ENCODE measurements at places on chromosomes 5 and 9.

DNA sequence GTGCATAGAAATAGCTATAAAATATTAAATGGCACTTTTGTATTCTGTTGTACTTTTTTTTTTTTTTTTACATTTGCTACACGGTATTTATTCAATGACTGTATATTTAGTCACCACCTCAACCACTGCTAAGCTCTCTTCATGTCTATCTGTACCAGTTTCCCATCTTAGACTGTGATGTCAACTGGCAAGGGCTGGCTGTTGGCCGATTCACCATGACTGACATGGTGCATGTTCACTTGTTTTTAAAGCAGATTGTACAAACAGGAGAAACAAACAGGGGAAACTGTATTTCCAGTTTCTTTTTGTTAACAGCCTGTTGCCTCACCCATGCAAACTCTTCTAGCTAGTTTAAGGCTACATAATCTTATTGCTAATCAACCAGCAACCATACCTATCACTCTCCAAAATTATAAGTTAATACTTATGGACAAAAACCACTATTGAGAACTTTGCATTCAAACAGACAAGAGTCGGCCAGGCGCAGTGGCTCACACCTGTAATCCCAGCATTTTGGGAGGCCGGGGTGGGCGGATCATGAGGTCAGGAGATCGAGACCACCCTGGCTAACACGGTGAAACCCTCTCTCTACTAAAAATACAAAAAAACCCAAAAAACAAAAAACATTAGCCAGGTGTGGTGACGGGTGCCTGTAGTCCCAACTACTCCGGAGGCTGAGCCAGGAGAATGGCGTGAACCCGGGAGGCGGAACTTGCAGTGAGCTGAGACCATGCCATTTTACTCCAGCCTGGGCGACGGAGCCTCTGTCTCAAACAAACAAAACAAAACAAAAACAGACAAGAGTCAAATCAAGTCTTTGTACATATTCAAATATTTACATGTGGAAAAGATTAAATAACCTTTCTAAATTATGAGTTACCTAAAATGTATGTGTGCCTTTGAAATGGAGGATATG, 13.2 kb downstream of the ZFAND5 start:
- DNase-seq: no peak

DNA sequence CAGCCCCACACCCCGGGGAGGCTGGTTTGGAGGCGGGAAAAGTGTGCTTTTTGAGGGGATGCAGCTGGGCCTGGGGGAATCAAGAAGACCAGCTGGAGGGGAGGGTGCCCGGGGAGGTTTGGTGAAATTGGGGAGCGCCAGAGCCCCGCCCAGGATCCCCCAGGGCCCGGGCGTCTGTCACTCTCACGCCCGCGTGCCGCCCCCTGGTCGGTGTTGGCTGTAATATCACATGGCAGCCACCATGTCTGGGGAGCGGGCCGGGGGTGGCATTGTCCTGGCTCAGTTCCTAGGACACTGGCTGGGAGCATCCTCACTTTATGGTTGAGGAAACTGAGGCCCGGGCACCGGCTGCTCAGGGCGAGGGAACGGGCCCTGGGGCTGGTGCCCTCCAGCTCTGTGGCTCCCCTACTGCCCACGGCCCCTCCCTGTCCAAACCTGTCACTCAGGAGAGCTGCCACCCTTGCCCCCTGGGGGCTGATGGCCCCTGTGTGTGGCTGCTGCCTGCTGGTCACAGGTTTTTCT, 27.5 kb downstream of the ASS1 start:
- no peak for DNase-seq

- DNase-seq: no peak
Measured at GRCh38 chr5:26761045-26761444, 277.3 kb downstream of the CDH9 start.

DNA sequence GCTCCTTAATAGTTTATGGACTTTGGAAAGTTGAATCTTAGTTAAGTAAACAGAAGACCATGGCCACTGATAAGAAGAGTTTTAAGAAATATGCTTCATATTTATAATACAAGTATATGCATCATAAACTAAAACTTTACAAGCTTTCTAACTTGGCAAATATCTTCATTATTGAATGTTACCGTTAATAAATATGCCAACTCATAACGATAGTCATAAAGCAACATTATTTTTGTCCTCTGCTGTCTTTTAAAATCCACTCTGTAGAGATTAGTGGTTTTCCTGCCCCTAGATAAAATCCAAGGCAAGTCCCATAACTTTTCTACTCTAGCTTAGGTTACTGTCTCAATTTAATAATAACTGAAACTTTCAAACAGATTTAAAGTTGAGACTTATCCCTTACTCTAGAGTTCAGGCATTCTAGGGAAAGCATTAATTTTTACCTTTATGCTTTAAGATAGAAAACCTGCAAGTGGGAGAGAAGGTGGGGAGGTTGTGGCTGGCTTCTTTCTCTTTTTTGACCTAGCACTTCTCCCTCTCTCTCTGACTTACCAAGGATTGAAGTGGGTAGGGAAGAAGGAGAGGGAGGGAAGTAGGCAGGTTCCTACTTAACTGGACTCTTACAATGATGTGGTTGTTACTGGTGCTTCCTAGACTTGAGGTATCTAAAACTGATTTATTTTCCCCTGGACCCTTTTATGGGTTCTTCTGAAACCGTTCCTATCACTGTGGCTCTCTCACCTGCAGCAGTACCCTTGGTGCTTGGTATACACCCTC, 29.6 kb downstream of the RNF145 start:
- no peak for DNase-seq

- DNase-seq: no peak
Measured at GRCh38 chr5:34584165-34584564, 72.0 kb upstream of the RAI14 start.

DNA sequence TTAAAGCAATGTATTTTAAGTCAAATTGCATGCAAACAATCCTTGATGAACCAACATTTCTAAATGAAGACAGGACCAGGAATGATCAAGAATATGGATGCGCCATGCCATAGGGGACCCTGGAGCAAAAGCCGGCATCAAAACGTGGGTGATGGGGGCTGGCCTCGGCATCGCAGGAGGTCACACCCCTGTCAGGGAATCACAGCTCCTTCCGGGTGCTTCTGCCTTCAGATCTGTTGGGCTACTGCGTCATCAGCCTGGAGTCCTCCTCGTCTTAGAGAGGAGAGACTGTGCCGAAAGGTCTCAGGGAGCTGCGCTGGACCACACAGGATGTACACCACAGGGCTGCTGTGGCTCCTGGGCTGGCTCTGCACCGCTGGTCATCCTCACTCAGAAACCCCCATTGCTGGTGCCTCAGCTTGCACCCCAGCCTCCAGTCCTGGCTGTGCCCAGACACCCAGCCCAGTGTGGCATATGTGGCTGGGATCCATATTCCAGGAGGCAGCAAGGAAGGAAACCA, 152.9 kb upstream of the PPP1R26 start:
- no peak for DNase-seq

GRCh38 chr9:125863923-125864322, 116.8 kb downstream of the PBX3 start:
- no peak for DNase-seq

GRCh38 chr9:9904041-9904440, 708.8 kb downstream of the PTPRD start:
- no peak for DNase-seq

DNA sequence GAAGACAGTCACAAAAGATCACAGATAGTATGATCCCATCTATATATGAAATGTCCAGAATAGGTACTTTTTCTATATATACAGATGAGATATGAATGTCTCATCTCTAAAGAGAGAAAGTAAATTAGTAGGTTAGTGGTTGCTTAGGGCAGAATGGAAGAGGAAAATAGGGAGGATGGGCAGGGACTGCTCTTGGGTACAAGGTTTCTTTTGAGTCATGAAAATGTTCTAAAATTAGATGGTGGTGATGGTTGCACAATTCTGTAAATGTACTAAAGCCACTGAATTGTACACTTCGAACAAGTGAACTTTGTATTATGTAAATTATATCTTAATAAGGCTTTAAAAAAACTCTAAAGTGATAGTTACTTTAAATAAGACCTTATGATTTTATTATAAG, 59.6 kb upstream of the GRAMD2B start:
- no peak for DNase-seq

DNA sequence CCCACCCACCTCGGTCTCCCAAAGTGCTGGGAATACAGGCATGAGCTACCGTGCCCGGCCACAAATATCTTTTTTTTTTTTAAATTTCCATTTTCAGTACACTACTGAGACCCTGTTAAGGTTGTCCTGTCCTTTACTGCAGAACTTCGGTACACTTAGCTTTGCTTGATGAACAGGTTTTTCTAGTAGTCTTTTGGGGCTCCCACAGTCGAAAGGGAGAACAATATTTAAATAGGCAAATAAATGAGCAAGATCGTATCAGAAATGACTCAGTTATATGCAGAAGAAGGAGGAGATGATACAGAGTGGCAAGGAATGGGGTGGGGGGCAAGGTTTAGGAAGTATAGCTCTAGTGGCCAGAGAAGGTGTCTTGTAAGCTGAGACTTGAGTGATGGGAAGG, 52.7 kb downstream of the MSX2 start:
- no peak for DNase-seq

DNA sequence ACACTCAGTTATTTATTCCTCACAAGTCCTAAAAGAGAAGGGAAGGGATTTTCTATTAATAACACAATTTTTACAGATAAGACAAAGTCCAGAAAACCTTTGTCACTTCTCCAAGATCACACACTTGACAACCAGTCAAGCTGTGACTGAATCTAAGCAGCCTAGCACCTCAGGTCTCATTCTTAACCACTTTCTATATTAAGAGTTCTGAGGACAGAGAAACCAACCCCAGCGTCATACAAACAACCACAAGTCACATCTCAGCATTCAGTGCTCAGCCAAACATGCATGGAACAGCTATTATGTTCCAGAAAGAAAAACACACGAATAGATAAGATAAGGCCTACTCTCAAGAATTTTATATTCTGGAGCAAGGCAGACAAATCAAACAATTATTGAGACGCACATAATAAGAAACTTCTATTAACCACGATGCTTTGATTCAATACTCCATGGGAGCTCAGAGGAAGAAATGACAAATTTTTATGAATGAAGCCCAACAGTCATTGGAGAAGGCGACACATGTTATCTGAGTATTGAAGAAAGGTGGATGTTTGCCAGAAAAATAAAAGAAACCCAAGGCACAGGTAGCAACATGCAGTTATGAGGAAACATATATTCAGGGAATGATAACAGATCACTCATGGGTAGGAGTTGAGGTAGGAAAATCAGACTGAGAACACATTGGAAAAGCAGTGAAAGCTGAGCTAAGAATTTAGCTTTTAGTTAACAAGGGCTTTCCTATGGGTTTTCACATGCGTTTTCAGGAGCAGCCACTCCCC, 113.1 kb downstream of the HTR4 start:
- DNase-seq: no peak

DNA sequence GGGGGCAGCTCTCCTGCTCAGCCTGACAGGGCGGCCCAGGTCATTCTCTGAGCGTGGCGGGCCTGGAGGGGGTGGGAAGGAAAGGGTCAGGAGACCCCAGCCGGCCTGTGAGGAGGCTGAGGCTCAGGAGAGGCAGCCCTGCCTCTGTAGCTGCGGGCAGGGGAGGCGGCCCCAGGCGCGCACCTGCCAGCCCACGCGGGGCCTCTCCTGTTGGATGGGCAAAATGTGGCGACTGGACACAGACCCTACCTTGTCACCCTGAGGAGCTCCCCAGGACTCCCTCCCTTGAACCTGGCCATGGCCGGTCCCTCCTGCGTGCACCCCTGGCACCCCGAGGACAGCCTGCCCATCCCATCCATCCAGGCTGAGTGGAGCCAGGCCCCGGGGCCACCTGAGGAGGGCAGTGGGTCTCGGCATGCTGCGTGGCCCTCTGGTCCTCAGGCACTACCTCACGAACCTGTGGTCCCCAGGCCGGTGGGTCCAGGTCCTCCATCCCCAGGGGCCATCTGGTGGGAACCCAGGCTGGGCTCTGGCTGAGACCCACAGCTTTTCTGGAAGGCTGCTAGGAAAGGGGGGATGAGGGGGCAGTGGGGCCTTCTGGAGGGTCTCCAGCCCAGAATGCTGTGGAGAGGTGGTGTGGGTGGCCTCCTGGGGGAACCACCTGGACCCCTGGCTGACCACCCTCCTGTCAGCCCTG, 15.1 kb upstream of the NRARP start:
- DNase-seq: no peak

DNA sequence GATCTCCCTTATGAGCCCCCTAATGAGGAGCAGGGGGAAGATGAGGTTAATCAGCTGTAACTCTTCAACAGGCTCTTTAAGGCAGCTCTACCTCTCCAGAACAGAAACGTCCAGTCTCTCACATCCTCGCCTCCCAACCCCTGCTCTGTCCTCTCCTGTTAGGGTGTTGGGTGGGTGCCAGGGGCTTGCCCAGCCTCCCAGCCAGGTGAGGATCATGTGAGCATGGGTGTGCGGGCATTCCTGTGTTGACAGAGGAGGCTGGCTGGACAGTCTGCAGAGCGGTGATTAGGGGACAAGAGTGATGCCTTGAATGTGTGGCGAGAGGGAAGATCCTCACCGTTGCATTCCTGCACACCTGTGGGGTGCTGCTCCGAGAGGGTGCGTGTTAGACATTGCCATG, 51.7 kb downstream of the CCDC180 start:
- no peak for DNase-seq

- DNase-seq: no peak
Measured at GRCh38 chr9:92775466-92775865, 10.8 kb upstream of the BICD2 start.

DNA sequence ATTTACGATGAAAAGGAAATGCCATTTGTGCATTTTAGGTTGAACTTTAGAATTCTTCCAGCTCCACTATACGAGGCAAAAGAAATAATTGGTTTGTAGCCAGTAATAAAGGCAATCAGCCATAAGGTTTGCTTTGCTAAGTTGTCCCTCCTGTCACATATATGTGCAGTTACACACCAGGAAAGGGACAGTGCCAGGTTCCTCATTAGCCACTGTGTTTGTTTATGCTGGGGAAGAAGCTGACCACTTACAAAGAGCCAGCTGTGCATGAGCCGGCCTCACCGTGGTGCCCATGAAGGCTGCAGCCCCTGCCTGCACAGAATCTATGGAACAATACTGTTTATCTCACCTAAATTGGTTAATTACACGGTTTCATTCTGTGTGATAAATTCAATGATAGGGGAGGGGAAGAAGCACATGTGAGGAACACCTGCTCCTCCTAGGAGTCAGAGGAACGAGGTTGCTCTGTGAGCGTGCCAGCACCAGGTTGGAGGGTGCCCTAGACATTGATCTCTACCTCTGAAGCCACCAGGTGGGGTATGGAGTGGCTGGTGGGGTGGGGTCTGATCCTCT, 173.8 kb upstream of the DAP start:
- no peak for DNase-seq
